AML-193 (cell line): ENCODE measurements at places on chromosomes 3 and 15.

DNA sequence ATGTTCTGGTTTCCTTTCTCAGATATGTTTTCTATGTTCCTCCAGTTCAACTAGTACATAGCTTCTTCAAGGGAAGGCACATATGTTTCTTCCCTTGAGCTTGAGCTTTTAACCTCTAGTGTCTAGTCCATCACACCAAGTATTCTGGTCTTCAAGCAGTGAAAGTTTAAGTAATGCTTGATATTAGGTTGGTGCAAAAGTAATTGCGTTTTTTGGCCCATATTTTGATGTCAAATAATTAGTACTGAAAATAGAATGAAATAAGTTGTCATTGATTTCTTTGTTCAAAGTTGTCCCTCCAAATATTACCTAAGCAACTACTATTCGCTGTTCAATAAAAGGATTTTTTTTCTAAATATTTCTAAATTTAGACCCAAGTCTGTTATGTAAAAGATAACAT is 146.7 kb upstream of the TSC22D2 start:
- DNase-seq, result no peak

DNA sequence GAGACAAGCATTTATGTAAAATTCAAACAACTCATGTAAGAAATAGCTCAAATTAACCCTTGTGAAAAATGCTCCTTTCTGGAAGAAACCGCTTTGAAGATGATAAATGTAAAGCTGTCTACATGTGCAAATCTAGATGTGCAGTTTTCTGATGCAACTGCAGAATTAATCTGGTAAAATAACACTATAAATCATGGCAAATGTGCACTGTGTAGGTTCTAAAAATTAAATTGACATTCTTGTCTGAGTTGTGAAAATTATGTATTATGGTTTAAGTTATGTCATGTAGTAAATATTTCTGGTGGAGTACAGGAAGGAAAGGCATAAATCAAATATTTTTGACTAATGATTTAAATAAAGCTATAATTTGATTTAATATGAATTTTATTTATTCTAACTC is 678.1 kb upstream of the SEMA6D start:
- DNase-seq, result no peak

- no peak for DNase-seq
These were observed 608 bp downstream of the SCN5A start for GRCh38 chr3:38648659-38649499.

DNA sequence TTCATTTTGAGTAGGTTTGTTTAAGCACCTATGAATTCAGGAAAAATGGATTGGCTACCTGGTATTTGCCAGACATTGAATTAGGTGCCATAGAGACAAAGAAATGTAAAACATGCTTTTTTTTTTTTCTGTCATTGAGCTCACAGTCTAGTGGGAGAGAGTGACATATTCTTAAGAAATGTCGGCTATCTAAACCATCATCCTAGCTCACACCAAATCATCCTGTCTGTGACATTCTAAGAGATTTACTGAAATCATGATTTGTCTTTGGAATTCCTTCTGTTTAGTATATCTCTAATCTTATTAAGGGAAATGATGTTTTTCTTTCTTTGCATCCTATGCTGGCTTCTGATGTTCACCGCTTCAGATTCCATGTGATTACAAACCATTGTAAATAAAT is 59.5 kb upstream of the STXBP5L start:
- no peak for DNase-seq

GRCh38 chr3:143123353-143123984 is 3.9 kb downstream of the CHST2 start:
- no peak for DNase-seq

GRCh38 chr15:22877117-22877516 is 38.7 kb downstream of the NIPA2 start:
- DNase-seq, result no peak

DNA sequence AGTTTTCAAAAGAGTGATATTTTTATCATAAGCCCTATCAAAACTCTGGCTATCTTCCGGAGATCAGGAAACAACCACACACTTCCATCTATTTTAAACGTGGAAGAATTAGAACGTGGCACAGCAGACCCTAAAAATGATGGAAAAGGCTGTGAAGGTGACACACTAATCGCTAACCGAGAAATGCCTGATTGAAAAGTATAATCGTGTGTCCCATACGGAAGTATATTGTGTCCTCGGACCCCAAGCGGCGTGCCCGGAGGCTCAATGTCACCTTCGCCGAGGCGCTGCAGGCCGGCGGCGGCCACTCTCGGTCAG is 642 bp downstream of the COX5A start:
- DNase-seq, result no peak

DNA sequence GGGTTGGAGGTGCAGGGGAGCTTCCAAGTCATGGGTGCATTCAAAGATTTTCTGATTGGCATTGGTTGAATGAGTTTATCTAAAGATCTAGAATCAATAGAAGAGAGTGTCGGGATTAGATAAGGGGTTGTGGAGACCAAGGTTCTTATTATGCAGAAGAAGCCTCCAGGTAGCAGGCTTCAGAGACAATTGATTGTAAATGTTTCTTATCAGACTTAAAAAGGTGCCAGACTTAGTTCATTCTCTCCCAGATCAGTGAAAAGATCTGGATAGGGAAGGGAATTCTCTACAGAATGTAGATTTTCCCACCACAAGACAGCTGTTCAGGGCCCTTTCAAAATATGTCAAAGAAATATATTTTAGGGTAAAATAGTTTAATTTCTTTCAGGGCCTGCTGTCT is 129.5 kb downstream of the LIPC start:
- no peak for DNase-seq

GRCh38 chr3:149330609-149331331 is 2.7 kb downstream of the TM4SF18 start:
- no peak for DNase-seq

- DNase-seq, result no peak
These were observed 4.5 kb downstream of the WNT5A start for GRCh38 chr3:55482496-55483195.

GRCh38 chr15:25771338-25771706 is 91.8 kb downstream of the ATP10A start:
- DNase-seq, result no peak

DNA sequence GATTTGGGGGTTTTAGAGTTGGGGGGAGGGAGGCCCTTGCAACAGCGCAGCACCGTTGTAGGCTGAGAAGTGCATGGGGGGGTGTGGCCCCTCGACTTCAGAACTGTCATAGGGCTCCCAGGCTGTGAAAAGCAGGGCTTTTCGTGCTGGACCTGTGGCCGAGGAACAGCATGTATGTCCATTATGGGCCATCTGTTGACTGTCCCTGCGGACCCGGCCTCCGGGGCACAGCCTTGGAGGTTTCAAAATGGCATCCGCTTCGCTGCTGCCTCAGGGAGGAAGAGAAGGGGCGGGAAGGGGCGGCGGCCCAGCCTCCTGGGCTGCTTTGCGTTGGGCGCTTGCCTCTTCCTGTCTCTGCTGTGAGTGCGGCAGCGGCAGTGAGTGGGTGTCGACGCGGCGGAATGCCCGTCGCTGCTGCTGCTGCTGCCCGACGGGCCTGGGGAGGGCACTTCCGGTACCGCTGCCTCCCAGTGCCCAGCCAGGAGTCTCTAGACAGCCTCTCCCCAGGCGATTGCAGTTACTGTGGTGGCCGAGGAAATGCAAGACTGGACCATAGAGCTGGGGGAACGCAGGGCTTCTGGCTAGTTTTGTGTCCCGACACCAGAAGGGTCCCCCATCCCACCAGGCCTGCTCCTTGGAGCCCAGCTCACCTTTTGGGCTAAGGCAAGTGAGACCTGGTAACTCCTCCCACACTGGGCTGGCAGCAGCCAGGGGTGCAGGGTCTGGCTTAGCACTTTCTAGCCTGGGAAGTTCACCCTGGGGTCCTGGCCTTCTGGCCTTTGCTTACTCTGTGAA is 1.9 kb downstream of the GNAI2 start:
- DNase-seq, result peak; percentile 97

GRCh38 chr3:174132006-174132405 is 727.1 kb upstream of the NAALADL2 start:
- no peak for DNase-seq

- DNase-seq, result peak; percentile 84
These were observed at the start of gene CD86 for GRCh38 chr3:122055215-122055614. Gene CD86, plus strand, starts transcription at chr3:122055362. Its CDS starts 128 bp downstream, at chr3:122055490.

GRCh38 chr3:141087778-141088130 is 36.6 kb downstream of the SPSB4 start:
- DNase-seq, result no peak

GRCh38 chr3:122794779-122795673 is at the start of gene SLC49A4:
Gene SLC49A4, plus strand, starts transcription at chr3:122795069. Its CDS starts 124 bp downstream, at chr3:122795193.
- DNase-seq, result no peak

DNA sequence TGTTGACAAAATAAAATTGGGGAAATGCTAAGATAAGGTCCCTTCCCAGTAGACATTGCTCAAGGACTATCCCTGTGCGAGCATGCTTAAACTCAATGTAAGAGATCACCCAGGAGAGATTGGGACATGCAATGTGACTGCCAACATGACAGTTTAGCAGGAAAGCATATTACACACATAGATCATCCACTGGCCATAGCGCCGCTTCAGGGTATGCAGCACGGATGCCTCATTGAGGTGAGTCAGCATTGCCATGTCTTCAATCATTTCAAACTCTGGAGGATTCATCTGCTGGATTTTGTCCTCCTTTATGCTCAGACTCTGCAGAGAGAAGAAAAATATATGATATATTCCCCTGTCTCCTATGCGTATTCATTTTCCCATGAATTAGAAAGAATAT is 8.9 kb downstream of the MYH15 start:
- no peak for DNase-seq

- no peak for DNase-seq
These were observed 56.3 kb downstream of the KLF15 start for GRCh38 chr3:126300761-126301481.

DNA sequence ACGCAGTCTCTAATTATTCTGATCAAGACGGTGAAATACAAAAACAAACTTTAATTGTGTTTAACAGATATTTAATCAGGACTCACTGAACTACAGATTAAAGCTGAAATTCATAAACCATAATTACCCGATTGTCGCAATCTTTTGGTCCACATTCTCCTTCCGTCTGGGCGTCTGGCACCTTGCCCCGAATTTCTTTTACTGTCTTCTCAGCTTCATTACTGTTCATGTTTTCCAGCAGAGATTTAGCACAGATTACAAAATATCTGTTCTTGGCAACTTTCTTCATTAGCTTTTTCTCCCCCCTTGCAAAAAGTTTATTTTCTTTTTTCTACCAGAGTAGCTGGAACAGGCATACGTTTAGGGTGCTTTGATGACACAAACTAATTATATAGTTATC is 271.4 kb downstream of the TIGIT start:
- DNase-seq, result no peak

GRCh38 chr15:63977119-63977518 is 69.2 kb downstream of the DAPK2 start:
- no peak for DNase-seq

- DNase-seq, result no peak
These were observed 96.5 kb upstream of the PRICKLE2 start for GRCh38 chr3:64321747-64322146.

DNA sequence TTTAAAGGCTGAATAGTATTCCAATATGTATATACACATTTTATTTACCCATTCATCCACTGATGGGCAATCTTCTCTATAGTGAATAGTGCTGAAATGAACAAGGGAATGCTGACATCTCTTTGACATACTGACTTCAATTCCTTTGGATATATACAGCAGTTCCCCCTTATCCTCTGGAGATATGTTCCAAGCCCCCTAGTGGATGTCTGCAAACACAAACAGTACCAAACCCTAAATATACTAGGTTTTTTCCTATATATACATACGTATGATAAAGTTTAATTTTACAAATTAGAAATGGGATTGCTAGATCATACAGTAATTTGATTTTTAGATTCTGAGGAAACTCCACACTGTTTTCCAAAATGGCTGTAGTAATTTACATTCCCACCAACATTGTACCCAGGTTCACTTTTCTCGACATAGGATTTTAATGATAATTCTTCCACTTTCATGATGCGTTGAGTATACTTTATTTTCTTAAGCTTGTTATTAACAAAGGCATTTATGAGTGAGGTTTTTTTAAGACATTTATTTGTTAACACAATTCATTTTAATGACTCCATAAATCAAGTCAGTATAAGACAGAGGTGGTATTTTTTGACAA is 38.2 kb downstream of the VPS13C start:
- DNase-seq, result peak; percentile 3

DNA sequence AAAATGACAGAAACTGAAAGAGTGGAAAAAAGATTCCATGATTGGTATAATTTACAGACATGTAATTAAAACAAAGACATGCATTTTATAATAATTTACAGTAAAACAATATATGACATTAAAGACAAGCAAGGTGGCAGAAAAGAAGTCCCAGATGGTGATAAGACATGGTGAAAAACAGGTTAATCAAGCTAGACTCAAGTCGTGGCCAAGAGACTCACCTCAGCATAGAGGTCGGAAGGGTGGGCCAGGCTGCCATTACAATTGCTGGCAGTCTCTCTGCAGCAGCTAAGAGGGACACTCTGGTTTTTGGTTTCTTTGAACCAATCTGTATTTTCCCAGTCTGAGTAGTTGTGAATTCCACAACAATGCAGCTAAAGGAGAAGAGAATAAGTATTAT is 18.4 kb downstream of the TSPAN3 start:
- no peak for DNase-seq

DNA sequence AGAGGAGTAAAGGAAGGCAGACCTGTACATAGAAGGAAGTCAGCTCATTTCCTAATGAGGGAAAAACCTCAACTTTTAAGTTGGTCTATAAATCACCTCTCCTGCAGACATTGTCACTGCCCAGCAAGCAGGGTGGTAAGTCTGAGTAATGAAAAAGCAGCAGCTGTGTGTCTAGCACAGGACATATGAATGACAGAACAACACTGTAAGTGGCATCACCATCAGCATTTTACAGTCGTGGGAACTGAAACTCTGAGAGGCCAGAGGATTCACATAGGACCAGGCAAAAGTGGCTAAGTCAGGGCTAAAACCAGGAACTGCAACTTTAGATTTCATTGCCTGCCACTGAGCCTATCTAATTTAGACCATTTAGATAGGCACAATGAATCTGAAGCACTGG is 235.6 kb downstream of the CLSTN2 start:
- DNase-seq, result no peak

GRCh38 chr15:61444585-61444984 is 215.5 kb upstream of the RORA start:
- no peak for DNase-seq

- no peak for DNase-seq
These were observed 3.0 kb upstream of the TJP1 start for GRCh38 chr15:29825227-29825626.

GRCh38 chr3:121718205-121718846 is 31.2 kb downstream of the GOLGB1 start:
- DNase-seq, result no peak

GRCh38 chr3:127541320-127541719 is 49.2 kb downstream of the TPRA1 start:
- no peak for DNase-seq

- no peak for DNase-seq
These were observed 6.1 kb downstream of the PLCB2 start for GRCh38 chr15:40301467-40302179.

GRCh38 chr15:94080416-94080815 is 150.9 kb upstream of the MCTP2 start:
- no peak for DNase-seq

DNA sequence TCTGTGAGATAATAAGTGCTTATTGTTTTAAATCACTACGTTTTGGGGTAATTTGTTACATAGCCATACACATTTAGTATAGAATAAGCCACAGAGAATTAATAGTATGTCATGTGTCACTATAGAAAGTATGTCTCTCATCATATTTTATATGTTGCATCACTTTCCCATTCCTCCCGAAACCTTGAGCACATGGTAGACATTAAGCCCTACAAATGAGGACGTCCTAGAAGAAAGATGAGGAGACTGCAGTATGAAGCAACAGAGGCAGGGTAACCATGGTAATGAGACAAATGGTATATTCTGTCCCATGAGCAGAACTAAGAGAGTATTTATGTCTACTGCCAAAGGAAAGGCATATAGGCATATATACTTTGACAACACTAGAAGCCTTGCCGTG is 720.2 kb downstream of the ROBO1 start:
- no peak for DNase-seq
